ENCODE measurements at places on chromosomes 11 and 22.
A peak's percentile ranks its signal among the peaks of the same experiment; 100 is the strongest.

DNA sequence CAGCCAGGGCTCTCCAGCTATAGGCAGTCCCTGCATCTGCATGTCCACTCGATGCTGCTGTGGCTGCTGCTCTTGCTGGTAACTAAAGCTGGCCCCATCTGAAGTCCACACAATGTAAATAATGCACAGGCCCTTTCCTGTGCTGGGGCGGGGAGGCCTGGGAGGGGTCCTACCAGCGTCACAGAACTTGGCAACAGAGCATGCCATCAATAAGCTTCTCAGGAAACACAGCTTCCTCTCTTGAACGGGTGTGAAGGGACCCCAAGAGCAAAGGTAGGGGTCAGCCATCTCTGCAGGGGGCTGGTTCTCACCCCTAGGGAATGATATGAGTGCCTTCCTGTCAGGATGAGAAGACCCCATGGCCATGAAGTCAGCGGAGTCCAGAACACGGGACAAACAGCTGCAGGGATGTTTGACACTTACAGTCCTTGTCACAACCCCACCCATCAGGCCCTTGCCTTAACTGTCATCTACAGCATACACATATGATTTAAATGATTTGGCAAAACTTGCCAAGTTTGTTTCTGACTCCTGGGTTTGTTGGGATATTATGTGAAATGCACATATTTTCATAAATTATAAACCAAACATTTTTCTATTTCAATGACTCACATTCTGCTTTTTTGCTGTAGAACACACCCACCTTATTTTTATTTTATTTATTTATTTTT, 39.1 kb upstream of the LYVE1 start:
- DNase-seq = peak; percentile 18

DNA sequence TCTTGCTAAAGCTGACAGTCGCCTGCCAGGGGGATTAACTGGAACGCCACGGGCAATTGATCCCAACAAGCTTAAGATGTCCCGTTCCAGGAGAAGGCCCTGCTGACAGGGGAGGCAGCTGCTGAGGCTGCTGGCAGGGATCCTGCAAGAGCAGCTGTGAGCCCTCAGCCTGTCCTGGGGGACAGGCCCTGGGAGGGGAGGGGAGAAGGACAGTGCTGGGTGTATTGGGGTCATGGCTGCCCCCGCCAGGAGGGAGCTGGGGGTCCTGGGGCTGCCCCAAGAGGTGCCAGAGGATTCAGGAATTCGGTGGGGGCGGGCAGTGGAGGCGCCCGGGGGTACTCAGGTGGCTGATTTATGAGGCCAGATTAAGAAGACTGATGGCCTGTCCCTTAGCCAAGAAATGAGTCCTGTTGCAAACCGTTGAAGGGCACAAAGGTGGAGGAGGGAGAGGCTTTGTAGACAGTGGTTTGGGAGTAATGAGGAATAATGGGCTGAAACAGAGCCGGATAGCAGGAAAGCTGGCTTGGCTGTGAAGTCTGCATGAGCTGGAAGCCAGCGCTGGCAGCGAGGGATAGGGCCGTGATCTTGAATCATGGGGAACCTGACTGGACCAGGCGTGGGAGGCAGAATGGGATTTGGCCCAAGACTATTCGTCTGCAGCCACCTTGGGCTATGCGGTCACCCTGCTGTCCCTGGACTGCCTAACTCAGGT, 133.5 kb downstream of the CACNA1I start:
- peak; percentile 26 for DNase-seq

- DNase-seq = no peak
These were observed 25.6 kb downstream of the NARS2 start for GRCh38 chr11:78548911-78549590.

DNA sequence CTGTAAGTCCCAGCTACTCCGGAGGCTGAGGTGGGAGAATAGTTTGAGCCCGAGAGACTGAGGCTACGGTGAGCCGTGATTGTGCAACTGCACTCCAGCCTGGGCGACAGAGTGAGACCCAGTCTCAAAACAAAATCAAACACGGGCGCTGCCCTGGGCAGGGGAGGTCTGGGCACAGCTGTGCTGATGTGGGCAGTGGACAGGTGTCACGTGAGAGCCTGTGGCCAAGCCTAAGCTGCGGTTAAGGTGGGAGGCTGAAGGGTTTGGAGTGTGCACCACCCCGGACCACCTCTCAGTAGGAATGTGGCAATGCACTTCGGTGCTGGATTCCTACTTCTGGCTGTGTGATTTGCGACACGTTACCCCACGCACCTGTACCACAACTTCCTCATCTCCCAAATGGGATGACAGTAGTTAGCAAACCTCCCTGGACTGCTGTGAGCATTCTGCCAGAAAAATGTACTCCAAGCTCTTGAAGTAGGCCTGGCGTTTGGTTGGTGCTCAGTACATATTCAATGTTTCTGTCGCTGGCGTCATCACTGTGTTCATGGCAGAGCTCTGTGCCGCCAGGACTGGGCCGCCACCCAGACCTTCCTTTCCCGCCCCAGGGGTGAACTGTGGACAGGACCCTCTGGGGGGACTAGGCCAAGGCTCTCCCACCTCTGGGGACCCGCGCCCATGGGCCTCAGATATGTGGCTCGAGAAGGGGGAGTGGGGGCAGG, 807 bp upstream of the ZNF74 start:
- DNase-seq = no peak

- no peak for DNase-seq
These were observed 6.1 kb downstream of the CARNS1 start for GRCh38 chr11:67421430-67422031.

GRCh38 chr11:111360150-111361043, 18.7 kb downstream of the POU2AF1 start:
- peak; percentile 89 for DNase-seq

DNA sequence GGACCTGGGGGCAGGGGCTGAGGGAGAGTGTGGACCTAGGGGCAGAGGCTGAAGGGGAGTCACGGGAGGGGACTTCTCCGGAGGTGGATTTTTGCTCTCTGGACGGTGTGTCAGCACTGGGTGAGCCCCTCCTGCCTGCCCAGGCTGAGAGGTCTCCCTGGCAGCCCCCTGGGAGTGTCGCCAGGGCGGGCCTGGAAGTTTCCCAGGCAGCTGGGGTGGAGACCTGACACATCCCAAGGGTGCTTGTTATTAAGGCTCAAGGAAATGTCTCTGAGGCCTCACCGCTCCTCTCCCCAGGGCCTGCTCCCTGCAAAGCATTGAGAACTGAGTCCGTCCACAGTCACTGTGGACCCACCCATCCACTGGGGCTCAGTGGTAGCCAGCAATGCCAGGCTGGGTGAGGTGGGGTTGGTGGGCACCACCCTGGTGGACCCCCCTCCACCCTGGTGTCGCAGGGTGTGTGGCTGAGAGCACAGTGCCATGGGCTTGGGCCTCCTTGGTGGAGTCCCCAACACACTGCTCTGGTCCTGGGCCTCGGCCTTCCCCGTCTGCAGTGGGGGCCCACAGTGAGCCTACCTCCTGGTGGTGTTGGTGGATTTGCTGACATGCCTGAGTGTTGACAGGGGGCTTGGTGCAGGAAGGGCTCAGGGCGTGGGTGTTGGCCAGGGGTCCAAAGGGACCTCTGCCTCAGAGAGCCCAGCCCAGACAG, 2.5 kb downstream of the CD81 start:
- no peak for DNase-seq

DNA sequence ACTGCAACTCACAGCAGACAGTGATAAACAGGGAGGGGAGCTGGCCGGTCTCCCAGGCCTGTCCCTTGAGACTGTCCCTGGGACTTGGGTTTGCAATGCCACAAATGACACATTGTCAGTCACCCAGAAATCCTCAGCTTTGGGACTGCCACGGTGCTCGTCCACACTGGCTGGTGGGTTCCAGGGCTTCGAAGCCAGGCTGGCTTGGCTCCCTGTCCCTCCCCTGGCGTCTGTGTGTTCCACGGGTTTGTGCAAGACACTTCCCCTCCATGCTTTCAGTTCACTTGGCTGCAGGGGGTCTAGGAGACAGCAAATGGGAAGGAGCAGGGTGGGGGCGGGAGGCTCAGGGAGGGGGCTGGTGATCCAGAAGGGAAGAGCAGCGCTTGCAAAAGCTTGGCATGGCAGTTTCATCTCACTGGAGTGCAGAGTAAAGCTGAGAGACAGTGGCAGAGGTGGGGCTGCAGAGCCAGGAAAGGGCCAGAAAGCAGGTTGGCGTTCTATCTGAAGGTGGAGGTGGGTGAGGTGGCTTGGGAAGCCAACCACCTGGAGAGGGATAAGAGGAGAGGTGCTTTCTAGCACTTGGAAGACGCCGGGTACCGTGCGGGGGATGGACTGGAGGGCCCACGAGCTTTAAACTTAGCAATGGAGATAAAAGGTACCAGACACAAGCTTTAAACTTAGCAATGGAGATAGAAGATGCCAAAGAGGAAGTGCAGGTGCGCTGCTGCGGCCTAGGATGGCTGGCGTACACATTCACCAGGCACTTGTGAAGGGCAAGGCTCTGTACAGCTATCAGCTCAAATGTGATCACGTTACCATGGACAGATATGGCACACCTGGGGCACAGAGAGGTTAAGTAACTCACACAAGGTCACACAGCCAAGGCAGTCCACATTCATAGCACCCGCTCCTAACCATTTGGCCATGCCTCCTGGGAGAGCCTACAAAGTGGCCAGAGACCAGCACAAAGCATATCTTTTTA, 86.4 kb upstream of the SHISAL1 start:
- DNase-seq = peak; percentile 8
